ENCODE measurements at places on chromosomes 3 and 15.
A peak's percentile ranks its signal among the peaks of the same experiment; 100 is the strongest.

DNA sequence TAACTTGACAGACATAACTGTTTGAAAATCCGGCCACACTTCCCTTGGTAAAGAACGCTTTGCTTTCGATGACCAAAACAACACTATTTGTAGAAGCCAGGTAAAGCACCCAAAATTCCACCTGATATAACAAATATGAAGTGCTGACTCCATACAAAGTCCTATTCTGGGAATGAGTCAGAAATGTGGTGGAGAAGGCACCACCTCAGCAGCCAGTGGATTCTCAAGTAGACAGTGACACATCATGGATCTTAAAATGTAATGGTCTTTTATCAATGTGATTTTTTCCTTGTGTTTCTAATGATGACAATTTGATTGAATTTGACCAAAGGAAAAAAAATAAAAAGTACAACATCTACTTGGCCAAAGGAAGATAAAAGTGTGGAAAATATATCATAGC is 135.0 kb upstream of the WNT5A start:
- no peak for DNase-seq

DNA sequence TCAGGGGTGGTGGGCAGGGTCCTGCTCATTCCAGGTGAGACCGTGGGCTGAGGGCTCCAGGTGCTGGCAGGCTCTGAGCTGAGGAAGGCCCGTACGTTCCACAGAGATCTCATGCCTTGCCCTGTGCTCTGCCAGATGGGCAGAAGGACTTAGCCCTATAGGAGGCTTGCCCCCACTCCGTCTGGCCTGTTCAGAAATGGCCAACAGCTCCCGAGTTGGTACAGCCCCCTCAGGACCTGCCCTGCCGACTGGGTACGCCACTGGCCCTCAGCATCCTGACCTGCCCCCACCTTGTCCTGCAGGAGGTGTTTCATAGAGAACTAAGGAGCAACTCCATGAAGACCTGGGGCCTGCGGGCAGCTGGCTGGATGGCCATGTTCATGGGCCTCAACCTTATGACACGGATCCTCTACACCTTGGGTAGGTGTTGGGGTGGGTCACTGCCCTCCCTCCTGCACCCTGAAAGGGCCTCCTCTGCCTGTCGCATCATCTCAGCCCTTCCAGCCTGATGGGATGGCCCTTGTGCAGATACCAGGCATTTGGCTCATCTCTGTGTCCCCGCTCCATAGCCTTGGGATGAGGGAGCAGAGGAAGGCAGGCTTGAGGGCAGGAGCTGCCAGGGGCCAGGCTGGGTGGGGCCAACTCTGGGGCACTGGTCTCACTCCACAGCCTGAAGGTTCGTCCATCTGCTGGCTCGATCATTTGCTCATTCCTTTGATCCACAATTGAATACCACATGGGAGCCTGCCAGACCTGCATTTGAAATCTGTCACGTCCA is 14.2 kb downstream of the TMEM43 start:
- no peak for DNase-seq

GRCh38 chr3:112360561-112360960 is 27.6 kb downstream of the CD200 start:
- no peak for DNase-seq

- DNase-seq: no peak
Observed at GRCh38 chr15:69398491-69398891, 15.7 kb upstream of the KIF23 start.

DNA sequence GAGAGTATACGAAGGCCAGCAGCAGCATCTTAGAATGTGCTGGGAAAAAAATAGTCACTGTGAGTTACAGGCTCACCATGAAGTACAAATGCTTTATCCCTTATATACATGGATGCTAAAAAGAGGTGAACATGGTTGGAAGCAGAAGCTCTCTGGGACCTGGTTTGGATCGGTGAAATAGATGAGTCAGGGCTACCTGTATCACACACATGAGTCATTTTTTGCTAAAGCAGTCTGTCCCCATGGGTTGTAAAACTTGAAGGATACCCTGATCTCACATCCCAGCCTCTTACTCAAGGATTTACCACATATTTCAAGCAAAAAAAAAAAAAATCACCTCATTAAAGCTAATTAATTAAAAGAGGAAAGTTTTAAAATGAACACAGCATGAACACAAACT is 6.9 kb upstream of the SERPINI2 start:
- no peak for DNase-seq

DNA sequence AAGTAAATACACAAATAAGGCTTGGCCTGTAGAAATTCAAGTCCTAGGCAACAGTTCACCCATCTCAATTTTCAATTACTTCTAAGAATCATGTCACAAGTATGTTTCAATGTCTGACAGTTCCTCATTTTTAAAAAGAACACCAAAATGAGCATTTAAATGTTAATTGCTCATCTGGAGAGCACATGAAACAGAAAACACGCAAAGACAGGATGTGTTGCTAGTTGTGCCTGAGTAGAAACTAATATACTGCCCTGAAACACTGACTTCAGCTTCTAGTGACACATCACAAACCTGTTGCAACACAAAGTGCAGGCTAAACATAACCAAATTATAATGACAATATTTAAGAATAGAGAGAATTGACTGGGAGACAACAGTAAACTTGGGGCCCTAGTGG is 167.3 kb upstream of the THBS1 start:
- DNase-seq: no peak

DNA sequence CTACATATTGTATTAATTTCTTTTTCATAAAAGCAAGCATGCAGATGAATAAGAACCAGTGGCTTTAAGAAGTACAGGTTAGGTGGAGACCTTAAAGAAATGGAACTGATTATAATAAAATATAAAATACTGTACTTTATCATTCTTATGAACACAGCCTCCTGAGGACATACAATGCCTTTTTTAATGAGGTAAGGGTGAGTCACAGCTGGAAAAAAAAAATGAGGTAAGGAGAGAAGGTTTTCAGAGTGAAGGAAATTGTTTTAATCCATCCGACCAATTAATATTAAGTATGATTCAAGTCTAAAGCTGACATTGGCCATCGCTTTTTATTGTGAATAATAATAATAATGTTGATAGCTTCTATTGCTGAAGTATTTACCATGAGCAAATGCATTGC is 170.3 kb upstream of the SOX2 start:
- DNase-seq: no peak

DNA sequence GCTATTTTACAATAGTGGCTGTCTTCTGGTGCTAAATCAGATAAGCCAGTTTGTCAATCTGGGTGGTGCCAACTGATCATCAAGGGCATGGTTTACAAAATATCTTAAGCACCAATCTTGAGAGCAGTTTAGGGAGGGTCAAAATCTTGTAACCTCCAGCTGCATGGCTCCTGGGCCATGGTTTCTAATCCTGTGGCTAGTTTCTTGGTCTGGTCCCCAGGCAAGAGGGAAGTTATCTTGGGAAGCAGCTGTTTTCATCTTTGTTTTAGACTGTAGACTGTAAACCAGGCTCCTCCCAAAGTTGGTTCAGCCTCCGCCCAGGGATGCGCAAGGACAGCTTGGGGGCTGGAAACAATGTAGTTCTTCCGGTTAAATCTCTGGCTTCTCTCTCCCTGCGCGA is 166.8 kb downstream of the IL1RAP start:
- DNase-seq: no peak

- peak; percentile 30 for DNase-seq
Observed at GRCh38 chr3:9088441-9089353, 125.4 kb upstream of the RAD18 start.

GRCh38 chr3:52014613-52015012 is 18.9 kb upstream of the RPL29 start:
- no peak for DNase-seq

GRCh38 chr15:88378188-88378637 is 89.0 kb downstream of the MRPL46 start:
- DNase-seq: no peak

- DNase-seq: no peak
Observed at GRCh38 chr3:54232618-54233017, 110.3 kb downstream of the CACNA2D3 start.

DNA sequence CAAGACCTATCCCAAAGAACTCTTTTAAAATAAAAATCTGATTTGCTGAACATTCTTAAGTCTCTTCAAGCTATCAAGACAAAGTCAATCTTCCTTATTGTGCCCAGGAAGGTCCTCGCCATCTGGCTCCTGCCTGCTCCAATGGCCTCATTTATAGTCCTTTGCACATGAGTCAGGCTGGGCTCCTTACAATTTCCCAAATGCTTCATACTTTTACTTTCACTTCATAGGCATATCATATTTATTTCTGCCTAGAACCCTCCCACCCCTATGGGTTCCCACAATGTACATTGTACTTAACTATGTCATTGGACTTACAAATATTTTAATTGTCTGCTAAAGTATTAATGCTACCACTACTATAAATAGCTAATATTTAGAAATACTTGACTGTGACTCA is 9.1 kb downstream of the THRB start:
- no peak for DNase-seq

DNA sequence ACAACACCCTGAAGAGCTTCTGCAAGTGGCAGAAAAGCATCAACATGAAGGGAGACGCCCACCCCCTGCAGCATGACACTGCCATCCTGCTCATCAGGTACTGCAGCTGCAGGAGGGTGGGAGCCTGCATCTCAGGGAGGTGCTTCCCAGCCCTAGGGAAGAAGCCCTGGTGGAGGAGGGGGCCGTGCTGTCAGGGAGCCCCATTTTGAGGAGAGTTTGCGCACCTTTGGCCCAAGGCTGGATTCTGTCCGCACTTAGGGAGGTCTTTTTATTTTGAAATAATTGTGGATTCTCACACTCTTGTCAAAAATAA is 42.1 kb downstream of the SAXO2 start:
- no peak for DNase-seq

- DNase-seq: peak; percentile 22
Observed at GRCh38 chr3:4906107-4906621, 73.1 kb upstream of the BHLHE40 start.

GRCh38 chr3:18767756-18768303 is 342.7 kb upstream of the SATB1 start:
- no peak for DNase-seq

DNA sequence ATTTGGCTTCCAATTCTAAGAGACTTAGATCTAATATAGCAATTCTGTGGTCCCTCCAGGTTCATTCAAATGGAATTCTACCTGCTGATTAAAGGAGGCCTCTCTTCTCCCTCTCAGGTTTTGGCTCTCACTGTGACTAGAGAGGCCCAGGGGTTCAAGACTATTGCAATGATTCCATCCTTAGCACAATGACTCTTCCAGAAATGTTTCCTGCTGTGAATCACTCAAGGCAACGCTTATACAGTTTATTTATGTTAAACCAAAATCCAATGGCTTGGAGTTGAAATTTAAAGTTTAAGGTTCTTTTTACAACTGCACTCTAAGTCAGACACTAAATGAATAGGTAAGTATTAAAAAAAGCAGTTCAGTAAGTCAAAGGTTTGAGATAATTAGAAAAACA is 39.9 kb downstream of the IFT57 start:
- no peak for DNase-seq

GRCh38 chr3:94362393-94362792 is 299.5 kb downstream of the NSUN3 start:
- DNase-seq: no peak

GRCh38 chr15:100918034-100918689 is 995 bp upstream of the LRRK1 start:
- DNase-seq: peak; percentile 19

DNA sequence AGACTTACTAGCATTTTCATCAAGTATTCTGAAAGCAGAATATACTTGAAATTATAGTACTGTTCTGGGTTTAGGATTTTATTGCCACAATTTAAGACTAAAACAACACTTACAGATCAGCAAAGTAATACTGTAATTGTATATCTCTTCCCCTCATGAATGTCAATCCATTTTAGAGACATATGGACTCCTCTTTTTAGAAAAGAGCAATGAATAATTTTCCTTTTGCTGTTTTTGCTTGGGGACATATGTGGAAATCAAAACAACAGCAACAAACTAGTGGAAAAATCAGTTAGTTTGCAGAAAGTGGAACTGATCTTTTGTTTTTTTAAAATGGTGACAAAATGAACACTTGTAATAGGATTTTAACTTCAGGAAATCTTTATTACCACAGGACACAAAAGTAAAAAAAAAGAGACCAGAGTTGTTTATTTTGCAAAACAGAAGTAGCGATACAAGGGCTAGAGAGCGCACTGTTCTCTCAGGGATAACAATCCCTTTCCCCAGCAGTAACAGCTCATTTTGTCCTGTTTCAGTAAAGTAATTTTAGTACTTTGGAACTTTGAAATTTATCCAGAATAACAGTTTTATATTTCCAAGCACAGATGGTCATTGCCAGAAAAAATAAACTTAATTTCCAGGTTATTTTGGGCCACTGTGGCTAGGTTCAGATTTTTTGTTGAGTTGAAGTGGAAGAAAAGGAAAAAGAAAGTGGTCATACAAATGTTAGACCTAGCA is 17.1 kb downstream of the LEKR1 start:
- no peak for DNase-seq

- no peak for DNase-seq
Observed at GRCh38 chr15:78050441-78050809, 27.1 kb downstream of the TBC1D2B start.

DNA sequence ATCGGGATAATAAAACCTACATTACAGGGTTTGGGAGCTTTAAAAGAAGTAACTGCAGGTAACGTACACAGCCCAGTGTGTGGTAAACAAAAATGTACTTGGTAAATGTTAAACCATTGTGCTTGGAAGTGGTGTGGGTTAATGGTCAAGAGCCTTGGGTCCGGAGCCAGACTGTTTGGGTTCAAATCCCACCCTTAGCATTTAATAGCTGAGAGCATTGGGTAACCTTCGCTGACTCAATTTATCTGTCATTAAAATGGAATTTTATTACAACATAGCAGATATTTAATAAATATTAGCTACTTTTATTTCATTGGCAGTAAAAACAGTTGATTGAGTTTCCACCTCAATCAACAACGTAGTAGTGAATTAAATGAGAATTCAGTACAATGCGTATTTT is 1.5 kb downstream of the FSTL1 start:
- no peak for DNase-seq

GRCh38 chr3:159451067-159451466 is 537.6 kb upstream of the IL12A start:
- DNase-seq: peak; percentile 5

DNA sequence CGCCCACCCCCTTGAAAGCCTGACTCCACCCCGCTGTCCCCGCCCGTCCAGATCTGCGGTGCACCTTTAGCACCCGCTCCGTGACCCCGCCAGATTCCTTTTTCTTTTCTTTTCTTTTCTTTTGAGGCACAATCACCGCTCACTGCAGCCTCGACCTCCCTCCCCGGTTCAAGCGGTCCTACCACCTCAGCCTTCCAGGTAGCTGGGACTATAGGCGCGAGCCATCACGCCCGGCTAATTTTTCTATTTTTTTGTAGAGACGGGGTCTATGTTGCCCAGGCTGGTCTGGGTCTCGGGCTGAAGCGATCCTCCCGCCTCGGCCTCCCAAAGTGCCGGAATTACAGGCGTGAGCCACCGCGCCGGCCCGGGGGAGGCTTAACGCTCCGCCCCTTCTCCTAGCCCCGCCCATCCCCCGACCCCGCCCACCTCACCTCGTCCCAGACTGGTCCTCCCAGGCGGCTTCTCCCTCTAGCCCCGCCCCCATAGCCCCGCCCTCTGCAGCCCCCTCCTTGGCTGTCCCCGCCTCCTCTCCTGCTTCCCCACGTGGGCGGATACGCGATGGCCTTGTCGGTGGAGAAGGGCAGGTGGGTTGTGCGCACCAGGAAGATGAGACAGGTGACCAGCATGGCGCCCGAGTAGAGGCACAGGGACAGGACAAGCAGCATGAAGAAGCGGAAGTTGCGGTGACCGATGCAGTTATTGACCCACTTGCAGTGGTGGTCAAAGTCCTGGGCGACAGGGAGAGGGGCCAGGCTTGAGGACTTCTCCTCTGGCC is 3.2 kb downstream of the ZDHHC19 start:
- no peak for DNase-seq

Measured in NCI-H1092 treated with DMSO at 0.1 percent for 48 hours (cell line).